T47D (cell line): ENCODE measurements at places on chromosomes 4 and X.

DNA sequence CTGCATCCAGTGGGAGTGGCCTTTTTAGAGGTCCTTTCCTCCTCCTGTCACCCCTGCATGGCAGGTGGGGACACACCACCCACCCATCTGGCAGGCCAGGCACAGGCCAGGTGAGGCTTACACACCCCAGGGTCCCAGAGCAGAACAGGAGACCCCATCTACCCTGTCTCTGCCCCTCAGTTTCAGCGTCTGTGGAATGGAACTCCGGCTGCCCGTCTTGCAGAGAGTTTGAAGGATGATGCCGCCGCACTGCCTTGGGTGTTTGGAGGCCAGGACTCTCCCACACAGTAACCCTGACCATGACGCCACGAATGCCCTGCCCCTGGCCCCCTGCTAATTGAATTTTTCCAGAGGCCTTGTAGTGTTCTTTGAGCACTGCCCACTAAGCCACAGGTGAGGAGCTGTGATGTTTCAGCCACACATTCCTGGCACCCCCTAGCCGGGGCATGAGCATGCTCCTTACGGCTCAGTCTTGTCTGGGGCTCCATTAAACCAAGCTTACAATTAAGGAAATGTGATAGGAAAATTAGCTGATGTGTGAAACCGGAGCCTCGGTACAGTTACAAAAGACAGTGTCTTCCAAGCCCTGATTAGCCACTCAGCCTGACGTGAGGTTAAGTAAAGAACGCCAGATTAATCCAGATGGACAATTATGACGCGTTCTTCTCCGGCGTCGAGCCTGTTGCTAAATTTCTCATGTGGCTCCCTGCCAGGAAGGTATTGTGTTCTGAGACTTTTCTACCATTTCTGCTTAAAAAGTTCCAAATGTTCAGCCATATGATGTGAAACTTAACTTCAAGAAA is 39.3 kb downstream of the HMX1 start:
- no peak for DNase-seq

GRCh38 chr4:178599521-178599920 is 1157.3 kb upstream of the AGA start:
- DNase-seq, result peak; percentile 54

- DNase-seq, result no peak
Measured at GRCh38 chrX:28589046-28589445, 1.8 kb downstream of the IL1RAPL1 start.

DNA sequence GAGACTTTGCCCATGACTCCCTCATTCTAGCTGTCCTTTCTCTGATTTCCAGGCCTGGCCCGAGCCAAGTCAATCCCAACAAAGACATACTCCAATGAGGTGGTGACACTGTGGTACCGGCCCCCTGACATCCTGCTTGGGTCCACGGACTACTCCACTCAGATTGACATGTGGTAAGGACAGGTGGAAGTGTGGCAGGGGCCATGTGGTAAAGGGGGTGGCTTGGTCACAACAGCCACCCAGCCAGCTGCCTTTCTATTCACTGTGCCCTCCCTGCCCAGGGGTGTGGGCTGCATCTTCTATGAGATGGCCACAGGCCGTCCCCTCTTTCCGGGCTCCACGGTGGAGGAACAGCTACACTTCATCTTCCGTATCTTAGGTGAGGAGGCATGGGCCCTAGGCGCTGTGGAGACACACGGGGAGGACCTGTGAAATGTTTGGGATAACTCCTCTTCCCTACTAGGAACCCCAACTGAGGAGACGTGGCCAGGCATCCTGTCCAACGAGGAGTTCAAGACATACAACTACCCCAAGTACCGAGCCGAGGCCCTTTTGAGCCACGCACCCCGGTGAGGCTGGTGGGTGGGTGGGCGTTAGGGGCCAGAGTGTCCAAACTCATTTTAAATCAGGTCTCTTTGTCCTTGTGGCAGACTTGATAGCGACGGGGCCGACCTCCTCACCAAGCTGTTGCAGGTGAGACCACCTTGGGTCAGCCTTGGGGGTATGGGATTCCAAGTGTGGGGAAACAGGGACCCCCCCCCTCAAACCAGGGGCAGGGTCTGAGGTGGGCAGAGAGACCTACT is 6.1 kb upstream of the USP11 start:
- DNase-seq, result no peak

DNA sequence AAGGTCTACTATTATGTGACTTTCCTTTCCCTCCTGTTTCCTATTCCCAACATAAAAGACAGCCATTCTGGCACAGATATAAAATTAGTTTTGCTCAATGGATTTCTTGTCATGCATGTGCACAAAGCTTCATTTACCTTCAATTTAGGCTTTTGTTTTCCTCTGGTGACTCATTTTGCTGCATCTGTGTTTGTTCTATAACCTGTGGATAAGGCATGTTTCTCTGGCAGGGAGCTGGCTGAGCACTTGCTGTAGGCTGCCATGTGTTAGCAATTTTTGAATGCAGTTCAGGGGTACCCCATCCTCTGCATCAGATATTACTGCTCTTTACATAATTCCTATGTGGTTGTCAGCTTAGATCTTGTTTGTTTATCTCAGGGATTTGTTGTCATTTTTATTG is 202.8 kb upstream of the GRID2 start:
- DNase-seq, result no peak

DNA sequence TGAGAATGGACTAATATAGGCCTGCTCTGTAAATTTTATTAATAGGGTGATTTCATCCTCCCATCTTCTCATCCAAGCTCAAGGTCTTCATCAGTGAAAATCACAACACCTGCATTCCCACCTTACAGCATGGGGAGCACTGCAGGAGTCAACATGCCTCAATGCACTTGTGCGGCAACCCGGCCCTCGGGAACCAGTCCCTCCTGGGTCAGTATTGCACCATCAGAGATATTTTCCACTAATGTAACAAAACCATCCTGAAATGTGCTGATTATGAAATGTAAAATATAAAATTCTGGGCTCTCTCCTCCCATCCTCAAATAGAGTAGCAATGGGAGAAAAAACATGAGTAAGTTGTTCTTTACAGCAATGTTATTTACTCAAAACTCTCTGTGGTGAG is 13.0 kb downstream of the USP46 start:
- no peak for DNase-seq

- no peak for DNase-seq
Measured at GRCh38 chrX:13151828-13152517, 107.6 kb upstream of the FAM9C start.
